ENCODE measurements at places on chromosomes 5 and 9.

DNA sequence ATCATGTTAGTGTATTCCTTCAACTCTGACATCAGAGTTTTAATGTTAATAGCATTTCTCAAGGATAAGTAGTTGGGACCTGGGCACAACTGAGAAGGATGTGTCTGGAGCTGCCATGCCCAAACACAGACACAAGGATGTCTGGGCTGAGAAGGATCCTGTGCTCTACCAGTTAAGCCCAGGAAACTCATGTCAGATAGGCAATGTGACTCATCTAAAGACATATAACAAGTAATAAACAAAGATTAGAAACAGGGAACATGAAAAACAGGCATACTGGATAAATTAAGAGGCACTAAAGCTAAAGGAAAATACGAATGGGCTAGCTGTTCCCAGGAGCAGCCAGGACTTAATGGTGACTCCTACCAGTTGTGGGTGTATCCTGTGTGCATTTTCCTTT is 9.1 kb upstream of the EGFLAM start:
- DNase-seq, result no peak

DNA sequence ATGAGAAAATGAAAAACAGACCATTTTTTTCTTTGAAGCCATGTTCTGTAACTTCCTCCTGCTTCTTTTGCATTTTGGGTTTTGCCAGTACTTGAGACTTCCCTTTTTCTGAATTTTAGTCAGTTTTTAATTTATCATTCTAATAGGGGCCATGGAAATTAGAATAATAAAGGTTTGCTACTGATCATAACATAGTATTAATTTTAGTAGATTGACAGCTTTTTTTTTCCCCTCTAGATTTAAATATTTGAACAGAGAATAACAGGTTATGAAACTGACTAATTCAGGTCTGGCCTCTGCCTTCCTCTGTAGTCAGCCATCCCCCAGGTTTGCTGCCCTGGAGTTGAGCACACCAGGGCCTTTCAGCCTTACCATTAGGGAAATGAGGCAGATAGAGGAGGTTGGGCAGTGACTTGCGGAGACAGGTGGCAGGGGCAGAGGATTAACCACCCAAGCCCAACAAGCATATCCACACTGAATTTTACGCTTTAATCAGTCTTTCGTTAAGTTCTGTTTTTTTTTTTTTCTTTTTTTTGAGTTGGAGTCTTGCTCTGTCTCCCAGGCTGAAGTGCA is 80.1 kb upstream of the TNFAIP8 start:
- no peak for DNase-seq

DNA sequence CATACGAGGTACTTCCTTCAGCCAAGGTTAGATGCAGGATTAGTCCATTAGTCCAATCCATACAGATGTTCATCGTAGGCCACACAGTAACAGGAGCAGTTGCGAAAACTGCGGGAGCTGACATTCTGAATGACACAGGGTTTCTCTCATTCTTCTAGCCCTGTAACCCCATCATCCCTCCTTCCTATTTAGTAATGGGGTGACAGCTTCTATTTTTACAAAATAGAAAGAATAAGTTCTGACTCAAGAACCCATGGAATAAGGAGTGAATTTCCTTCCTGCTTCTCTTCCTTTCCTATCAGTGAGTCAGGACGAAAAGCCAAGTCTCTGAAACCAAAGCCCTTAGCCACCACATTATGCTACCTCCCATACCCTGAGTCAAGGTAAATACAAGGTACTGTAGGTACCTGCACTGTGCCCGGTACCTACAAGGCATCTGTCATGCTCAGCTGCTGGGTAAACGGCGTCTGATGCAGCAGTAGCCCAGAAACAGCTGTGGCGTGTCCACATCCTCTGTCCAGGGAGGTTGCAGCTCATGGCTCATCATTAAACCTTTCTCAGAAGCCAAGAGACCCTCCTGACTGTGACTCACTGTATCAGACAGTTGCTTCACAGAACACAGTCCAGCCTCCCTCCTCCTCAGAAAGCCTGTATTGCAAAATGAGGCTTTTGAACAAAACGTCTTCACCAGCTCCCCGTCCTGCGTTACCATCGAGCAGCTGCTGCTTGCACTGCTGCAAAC is 84.2 kb downstream of the ESM1 start:
- DNase-seq, result no peak

DNA sequence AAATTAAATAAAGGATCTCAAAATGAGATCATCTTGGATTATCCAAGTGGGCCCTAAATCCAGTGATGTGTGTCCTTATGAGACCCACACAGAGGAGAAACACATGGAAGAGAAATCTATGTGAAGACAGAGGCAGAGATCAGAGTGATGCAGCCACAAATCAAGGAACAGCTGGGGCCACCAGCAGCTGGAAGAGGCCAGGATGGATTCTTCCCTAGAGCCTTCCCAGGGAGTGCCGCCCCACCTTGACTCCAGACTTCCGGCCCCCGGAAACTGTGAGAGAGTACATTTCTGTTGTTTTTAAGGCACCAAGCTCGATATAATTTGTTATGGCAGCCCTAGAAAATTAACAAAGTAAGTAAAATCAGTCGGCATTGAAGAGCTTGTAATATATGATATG is 286.9 kb downstream of the FBXL7 start:
- DNase-seq, result no peak

DNA sequence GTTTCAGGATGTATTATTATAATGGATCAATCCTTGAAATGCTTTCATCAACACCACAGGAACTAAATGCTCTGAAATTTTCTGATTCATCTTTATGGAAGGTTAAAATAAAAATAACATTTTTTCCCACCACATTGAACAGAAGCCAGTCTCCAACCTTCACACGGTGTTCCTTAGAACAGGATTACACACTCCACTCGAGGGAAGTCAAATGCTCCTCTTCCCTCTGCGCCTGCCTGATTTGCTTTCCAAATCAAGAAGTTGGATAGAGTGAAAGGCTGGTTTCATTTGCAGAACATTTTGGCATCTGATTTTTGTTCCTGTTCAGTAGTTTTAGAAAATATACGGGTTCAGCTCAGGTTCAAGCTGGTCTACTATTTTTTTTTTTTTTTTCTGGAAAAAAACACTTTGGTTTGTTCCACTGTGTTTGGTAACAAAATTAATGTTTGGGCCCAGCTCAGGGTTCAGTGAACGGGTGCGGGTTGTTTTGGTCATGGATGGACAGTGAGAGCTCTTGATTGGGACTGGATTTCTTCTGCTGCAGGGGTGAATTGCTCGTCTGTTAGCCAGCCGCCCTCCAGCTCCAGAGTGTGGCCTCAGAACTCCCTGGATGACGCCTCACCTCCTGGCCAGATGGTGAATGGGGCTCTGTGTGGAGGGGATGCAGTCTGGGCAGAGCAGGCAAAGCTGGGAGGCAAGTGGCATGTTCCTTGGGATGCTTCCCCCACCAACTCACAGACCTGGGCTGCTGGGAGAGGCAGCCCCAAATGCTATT is 82.4 kb upstream of the STC2 start:
- no peak for DNase-seq

GRCh38 chr5:53069626-53070025 is 39.9 kb downstream of the MOCS2 start:
- DNase-seq, result no peak

- DNase-seq, result no peak
These were observed at the start of gene CARD6 for GRCh38 chr5:40841068-40841805. CARD6 (plus strand) TSS chr5:40841367; CDS start chr5:40841383, 16 bp downstream.

DNA sequence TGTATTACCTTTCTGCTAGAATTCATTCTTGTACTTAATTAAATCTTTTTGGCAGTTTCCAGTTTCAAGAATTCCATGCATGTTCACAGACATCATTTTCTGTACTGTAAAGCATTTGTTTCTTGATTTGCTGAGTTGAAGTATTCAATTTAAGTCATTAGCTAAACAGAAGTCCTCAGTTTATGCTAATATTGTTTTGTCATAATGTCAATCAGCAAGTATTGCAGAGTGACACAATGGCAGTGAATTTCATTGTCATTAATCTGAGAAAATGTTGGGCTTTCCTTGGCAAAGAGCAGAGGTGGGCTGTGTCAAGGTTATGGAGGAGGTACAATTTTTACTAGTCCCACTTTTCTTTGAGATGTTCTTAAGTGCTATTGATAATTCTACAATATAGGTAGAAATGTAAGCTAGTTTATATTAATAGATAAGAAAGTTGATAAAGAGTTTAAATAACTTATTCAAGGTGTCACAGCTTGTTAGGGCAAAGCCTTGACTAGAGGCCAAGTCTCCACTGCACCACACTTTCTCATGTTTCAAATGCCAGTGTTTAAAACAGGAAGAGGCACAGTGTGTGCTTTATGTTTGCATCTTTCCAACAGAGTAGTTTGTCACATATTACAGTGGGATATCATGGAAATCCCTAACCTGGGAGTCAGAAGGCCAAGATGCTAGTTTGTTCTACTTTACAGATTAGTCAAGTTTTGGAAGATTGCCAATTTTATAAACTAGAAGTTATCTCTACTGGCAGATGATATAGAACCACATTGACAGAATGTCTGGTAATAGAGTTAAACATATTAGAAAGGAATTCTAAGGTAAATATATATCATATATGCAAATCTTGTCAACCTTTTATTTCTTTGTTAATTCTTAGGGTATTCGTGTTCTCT is 56.3 kb downstream of the SLF1 start:
- DNase-seq, result no peak

DNA sequence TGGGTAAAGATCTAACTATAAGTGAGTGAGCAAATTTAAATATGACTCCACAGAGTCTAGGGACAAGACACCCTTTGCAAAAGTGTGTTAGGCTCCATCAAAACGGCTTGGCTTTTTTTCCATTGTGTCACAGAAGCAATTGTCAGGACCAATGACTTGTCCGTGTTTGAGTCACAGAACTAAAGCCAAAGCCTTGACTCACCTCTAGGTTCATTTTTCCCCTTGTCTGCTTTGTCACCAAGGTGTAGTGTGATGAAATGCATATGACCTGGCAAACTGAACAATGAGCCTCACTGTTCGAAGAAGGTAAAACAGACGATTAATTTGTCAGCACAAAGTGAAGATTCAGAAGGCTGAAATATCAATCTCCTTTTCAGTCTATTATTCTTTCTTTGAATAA is 331.0 kb downstream of the GLIS3 start:
- no peak for DNase-seq

DNA sequence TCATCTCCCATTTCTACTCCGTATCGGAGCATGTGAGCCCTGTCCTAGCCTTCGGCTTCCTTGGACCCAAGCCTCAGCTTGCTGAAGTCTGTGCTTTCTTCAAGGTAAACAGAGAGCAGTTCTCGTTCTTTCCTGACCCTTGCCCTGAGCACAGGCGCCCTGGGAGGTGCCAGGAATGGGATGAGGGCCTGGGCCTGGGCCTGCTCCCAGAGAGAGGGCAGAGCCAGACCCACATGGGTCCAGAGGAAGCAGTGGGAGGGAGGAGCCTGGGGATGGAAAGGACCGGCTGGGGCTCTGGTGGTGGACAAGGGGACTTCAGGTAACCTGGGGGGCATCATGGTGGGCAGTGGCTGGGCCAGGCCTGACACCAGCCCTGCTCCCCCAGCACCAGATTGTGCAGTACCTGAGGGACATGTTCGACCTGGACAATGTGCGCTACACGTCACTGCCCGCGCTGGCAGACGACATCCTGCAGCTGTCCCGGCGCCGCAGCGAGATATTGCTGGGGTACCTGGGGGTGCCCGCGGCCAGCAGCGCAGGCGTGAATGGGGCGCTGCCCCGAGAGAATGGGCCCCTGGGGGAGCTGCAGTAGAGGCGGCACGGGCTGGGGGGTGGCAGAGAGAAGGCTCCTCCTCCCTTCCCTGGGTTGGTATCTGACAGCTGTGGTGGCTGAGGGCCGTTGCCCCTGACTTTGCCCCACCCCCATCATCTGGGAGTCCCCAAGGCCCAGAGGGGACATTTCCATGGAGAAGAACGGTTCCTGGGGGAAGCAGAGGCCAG is 10.9 kb upstream of the DOLPP1 start:
- DNase-seq, result no peak

DNA sequence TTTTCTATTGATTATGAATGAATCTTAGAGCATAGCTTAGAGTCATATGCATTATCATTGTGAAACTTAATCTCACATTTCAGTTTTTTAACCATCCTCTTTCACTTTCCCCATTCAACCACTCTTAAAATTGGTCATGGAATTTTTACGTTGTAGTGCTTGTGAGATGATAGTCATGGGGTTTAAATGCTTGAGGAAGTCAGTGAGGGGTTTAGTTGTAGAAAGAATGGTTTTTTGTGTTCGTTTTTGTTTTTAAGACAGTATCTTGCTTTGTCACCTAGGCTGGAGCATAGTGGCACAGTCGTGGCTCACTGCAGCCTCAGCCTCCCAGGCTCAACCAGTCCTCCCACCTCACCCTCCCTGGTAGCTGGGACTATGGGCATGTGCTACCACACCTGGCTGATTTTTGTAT is 19.6 kb downstream of the UGCG start:
- no peak for DNase-seq

DNA sequence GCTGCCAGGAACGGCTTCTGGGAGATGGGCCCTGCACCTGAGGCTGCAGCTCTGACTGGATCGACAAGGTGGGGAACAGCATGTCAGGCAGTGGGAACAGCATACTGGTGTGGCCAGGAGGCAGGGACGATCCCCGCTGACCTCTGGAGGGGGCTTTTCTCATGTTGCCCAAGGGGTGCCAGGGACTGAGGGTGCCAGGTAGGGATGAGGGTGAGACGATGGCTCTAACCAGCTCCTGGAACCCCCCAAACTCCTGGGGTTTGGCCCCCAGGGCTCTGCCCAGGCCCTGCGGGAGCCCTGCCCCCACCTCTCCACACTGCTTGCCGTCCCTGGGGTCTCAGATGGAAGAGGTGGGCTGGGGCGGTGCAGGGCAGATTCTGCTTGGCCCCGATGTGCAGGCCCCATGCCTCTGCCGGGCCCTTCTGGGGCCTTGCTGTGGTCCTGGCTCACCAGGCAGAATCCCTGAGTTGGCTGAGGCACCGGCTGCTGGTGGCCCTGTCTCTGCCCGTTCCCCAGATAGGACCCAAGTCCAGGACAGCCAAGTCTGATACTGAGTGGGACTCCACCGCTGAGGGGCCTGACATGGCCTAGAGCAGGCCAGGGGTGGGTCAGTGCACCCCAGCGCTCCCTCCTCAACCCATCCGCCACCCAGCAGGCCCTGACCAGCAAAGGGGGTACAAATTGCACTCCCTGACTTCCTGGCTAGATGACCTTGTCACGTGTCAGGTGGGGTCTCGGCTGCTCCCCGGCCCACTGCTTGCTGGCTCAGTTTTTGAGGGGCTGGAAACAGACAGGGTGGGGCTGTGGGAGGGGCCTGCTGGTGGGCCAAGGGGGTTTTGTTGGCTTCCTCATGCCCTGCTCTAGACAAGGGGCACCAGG is 28.4 kb upstream of the RNF130 start:
- DNase-seq, result no peak

DNA sequence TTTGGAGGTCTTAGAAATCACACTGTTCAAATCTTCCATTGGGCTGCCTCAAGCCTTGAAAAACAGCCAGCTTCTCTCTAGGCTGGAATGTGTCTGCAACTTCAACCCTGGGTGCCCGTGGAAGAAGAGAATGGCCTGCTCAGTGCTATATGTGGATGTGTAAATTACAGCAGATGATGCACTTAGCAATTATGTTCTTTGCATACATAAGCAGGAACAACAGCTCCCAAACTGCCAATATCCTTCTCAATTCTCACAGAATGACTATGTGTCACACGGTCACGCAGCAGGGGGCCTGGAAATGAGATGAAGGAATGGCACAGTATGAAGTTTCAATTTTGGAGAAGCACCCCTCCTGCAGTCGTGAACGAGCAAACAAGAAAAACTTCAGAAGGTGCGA is 175.2 kb upstream of the SMARCA2 start:
- no peak for DNase-seq

- DNase-seq, result no peak
These were observed 100.3 kb upstream of the SPOCK1 start for GRCh38 chr5:137599457-137599856.

Measured in CD8-positive, alpha-beta memory T cell (primary cell).